ENCODE measurements at places on chromosomes 3 and 15.

GRCh38 chr15:89090791-89091626 lies 2.8 kb downstream of the ABHD2 start:
- peak; percentile 28 for DNase-seq

DNA sequence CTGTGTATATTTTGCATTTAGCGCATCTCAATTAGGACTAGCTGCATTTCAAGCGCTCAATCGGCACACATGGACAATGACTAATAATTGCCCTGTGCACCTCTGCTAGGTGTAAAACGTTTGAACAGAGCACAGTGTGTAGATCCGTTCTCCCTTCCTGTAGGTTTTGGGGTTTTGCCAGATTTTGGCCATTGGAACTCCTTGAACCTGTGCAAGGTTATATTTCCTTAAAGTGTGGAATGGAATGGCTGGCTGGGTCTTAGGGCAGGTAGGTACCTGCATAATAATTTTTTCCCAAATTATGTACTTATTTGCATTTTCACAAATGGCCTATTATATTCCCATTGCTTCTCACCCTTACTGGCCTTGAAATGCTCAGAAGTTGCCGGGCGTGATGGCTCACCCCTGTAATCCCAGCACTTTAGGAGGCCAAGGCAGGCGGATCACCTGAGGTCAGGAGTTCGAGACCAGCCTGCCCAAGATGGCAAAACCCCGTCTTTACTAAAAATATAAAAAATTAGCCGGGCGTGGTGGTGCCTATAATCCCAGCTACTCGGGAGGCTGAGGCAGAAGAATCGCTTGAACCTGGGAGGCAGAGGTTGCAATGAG lies 777 bp downstream of the RNU5B-1 start:
- DNase-seq = no peak

GRCh38 chr15:94722024-94722636 lies 490.8 kb downstream of the MCTP2 start:
- DNase-seq = no peak

DNA sequence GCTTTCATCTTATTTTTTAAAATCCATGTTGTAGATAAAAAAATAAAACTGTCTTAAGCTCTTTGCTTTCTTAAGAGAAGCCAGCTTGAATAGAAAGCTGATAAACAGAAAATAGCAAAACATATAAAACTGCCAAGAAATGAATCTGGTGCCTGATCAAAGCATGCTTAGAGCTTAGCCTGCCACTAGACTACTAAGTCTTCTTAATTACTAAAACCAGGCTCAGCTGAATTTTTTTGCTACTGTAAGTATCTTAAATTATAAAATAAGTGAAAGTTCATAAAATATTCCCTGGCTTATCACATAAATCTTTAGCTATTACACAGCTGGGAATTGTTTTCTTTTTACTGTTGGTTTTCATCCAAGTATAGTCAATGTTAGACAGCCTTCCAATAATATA lies 803.9 kb downstream of the DIPK2A start:
- no peak for DNase-seq

- DNase-seq = no peak
Measured at GRCh38 chr15:75578173-75578947, 755 bp downstream of the PTPN9 start.

DNA sequence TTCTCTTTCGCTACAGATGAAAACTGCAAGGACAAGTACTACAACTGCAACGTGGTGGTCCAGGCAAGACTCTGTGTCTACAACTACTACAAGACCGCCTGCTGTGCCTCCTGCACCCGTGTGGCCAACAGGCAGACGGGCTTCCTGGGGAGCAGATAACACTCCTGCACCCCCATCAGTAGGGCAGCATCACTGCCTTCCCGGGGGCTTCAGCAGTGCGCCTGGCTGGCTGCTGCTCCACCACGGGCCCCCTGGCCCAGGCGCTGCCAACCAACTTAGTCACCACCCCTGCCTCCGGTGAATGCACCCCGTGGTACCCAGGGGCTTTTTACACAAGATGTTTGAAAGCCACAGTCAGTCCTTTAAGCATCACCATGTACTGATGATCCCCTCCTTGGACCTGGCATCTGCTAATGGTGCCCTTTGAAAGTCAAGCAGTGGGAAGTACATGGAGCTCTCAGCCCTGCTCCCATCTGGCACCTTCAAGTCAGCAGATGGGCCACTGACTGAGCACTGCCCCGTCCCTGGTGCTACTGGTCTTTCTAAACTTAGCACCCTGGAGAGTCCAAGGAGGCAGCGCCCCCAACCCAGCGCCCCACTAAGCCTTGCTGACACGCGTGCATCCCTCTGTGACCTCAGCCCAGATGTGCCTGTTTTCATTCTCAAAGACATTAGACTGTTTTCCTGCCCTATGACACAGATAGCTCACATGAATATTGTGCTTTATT lies 33.0 kb upstream of the NR2E3 start:
- DNase-seq = no peak

GRCh38 chr3:192861972-192862371 lies 55.7 kb downstream of the MB21D2 start:
- no peak for DNase-seq

DNA sequence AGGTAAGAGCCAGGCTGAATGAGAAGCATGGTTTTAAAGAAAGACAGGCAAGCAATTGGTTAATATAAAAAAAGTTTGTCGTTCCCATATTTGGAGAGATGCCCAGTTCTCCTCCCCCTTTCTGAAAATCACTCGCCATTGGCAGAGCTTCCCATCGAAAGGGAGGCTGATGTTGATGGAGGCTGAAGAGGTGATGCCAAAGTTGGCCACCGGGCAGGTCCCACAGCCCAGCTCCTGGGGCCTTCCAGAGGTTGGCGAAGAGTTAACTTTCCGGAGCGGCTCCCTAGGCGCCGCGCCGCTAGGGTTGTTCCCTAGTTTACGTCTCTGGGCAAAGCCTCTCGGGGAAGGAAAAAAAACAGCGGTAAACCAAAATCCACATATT lies 793 bp downstream of the PCOLCE2 start:
- DNase-seq = no peak

DNA sequence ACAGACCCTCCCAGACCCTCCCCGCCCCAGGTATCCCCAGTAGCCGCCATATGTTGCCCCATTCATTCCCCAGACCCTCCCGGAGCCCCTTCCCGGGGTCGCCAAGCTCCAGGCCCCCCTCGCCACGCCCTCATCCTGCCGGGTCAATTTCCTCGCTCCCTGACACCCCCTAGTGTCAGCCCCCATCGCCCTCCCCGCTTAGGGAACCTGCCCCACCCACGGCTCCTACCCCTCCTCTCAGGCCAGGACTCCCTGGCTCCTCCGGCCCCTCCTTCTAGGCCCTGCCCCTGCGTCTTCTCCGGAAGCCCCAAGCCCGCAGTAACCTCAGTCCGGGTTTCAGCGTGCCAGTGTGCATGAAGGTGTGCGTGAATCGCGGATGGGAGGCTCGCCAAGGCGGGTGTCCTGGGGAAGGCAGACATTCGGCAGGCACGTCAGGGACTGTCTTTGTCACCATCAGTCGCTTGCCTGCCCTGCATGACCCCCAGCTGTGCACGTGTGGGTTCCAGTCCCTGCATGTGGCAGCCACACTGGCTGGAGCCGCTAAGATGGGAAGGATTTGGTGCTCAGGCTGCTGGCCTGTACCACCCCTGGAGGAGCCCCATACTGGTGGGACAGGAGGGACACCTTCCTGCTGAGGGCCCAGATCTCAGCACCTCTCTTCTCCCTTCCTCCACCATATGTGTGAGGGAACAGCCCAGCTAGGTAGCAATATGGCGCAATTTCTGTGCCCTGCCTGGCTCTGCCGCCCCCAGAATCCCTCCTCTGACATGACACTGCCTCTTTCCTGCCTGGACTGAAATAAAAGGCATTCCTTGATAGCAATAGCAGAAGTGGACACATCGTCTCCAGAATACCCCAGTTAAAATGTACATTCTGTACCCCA lies 693 bp downstream of the DISP2 start:
- no peak for DNase-seq

DNA sequence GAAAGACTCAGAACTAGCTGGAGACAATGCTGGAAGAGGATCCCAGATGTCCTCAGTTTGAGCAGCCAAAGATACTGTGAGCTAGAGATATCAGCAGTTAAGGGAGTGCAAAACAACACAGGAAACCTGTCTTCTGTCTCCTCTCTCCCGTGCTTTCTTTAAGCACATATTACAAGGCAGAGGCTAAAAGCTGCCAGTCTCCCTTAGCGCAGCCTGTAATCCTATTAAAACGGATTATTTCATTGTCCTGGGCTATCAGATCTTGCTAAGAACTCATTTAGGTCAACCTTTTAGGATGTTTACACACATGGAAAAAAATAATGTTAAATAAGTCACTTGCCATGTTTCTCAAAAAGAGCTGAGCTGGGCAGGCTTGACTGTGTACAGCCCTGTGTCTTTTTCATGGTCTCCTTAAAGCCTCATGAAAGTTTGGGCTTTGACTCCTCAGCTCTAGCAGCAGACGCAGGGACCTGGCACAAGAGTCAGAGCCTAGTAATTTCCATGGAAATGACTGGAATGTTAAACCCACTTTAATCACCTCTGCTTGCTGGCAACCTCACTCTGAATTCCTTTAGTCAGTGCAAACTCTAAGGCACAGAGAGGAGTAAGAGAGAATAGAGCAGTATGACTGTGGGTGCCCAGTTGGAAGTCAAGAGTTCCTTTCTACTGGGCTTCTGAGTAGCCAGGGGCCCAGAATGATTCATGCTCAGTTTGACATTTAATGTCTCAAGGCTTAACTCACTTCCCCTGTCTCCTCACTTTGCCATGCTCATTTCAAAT lies 491.9 kb downstream of the NTRK3 start:
- no peak for DNase-seq

DNA sequence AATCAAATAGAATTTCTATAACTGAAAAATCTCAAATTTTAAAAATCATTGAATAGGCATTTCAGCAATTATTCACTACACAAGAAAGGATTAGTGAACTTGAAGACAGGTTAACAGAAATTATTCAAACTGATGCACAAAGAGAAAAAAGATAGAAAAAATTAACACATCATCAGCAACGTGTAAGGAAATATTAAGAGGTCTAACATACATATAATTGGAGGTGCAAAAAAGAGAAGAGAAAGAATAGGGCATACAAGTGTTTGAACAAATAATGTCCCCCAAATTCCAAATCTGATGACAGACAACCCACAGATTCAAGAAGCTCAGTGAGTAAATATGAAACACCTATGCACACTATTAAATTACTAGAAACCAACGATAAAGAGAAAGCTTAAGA lies 57.1 kb downstream of the FBXL2 start:
- no peak for DNase-seq

DNA sequence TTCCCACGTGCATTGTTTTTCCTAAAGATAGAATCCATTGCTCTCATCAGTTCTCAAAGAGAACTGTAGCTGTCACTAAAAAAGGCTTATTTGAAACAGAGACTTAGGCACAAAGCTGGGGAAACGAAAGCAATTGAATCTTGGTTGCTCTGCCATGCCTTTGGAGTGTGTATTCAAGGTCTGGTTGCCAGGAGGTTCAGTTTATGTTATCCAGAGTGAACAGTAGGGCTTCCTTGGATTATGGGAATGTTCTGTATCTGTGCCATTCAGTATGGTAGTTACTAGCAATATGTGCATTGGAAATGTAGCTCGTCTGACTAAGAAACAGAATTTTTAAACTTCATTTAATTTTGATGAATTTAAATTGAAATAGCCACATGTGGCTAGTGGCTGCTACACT lies 50.6 kb downstream of the CLSTN2 start:
- DNase-seq = no peak

- DNase-seq = no peak
Measured at GRCh38 chr3:194256040-194256945, 94.8 kb downstream of the CPN2 start.

DNA sequence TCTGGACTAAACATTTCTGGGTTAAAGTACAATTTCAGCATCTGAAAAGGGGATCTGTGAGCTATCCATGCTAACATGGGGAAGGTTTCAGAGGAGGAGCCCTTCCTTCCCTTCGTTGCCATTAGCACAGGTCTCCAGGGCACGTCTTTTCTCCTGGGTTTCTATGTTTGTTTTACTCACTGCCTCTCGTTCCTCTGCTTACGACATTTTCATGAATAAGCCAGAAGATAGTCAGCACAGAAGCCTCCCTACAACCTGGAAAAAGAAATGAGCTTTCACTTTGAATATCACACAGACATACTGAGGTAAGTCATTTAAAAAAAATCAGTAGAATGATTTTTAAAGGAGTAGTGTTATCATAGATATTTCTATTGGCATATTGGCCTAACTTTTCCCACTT lies 117.2 kb upstream of the KCNMB2 start:
- no peak for DNase-seq

DNA sequence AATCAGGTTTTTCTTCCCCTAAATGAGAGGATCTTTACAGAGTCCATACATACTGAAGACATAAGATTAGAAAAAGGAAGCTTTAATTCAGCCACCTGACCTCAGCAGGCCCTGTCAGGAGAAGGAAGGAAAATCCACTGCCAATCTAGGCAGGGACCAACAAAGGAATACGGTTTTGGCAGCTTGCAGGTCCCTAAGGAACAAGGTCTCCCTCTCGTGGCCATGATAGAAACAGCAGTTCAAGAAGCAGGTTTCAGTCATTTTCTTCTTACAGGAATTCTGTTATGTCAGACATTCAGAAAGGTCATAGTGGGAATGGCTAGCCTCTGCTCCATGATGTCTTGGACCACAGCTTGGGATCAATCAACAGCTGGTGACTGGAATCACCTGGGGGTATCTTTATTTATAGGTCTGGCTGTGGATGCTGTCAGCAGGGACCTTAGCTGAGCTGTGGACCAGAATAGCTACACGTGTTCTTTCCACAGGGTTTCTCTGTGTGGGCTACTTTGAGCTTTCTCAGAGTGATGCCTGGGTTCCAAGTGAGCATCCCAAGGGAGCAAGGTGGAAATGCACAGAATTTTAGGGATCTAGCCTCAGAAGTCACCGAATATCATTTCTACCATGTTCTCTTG lies 9.4 kb upstream of the CMSS1 start:
- no peak for DNase-seq

GRCh38 chr3:45807681-45808540 lies 11.6 kb upstream of the SLC6A20 start:
- DNase-seq = no peak

DNA sequence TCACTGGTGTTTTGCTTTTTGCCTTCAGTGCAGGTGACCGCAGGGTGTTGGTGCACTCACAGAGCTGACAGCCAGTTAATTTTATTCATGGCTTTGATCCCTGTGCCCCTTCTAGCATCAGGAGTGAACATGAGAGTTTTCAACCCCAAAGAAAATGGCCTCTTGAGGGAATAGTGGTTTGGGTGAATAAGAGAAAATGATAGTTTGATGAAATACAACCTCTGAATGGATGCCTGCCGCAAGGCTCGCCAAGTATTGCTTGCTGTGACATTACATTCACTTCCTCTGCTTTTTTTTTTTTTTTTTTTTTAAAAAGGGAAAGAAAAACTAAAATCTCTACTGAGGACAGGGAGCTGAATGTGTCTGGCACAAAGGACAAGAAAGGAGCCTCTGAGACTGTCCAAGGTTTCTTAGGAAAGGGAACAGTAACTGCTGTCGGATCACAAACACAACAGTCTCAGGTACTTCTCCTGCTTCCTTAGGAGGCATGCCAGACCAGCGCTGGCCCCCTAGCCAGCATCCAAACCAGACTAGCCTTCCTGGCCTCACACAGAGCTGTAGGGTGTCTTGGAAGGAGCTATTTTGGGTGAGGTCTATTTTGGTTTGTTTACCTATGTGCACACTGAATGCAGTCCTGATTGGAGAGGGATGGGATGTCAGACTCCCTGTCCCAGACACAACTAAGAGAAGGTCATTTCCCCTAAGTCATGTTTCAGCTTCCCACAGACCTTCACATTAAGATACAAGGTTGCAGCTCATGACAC lies 29.0 kb downstream of the CCDC80 start:
- no peak for DNase-seq

GRCh38 chr15:77982127-77982490 lies 95.4 kb downstream of the TBC1D2B start:
- DNase-seq = no peak
